ENCODE measurements at places on chromosomes 1 and 21.

DNA sequence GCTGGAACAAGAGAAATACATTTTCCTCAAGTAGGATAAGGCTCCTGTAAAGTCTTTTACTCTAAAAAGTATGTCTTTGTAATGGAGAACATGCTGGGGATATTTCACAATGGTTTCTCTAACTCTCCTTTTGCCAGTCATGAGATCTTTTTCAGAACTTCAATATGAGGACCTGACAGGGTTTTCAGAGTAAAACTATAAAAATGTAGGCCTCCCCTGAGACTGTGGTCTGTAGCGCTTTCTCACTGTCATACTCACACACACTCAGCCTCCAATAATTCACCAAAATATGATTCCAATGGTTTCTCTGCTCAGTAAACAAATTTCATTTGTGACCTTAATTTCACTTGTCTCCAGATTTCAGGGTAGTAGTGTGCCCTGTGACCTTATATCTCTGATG is 440.1 kb upstream of the PTBP2 start:
- DNase-seq, result no peak

DNA sequence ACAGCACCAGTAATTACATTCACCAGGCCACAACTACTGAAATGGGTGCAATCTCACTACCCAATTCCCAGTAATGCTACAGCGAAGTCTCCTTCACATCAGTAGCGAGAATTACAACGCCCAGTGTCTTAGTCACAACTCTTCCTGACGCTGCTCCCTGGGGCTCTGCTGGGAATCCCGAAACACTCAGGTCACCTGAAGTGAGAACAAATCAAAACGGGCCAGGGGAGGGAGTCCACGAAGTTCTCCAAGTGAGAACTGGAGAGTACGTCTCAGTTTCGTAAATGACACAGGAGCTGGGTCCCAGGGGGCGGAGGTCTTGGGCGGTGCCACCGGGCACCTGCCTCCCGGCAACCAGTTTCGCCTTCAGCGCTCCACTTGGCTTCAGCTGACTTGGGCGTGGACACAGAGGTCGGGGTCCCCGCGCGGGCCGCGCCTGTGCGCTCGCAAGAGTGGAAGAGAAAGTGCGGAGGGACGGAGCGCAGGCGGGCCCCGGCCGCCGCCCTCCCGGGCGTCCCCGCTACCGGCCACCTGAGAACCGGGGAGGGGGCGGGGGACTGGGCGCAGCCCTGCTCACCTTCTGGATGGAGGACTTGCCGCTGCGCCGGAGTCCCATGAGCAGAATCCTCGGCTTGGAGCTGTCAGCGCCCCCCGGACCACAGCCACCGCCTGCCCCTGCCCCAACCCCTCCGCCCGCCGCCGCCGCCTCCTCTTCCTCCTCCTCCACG is 575 bp downstream of the RRAGC start:
- DNase-seq, result no peak

GRCh38 chr1:227731241-227731677 is 3.8 kb downstream of the JMJD4 start:
- DNase-seq, result no peak

- DNase-seq, result no peak
These were observed at the start of gene IFNLR1 for GRCh38 chr1:24186993-24187790. IFNLR1 (minus strand) TSS chr1:24187289; CDS start chr1:24187248, 41 bp downstream.

GRCh38 chr1:111475701-111476100 is 1.9 kb downstream of the C1orf162 start:
- no peak for DNase-seq

DNA sequence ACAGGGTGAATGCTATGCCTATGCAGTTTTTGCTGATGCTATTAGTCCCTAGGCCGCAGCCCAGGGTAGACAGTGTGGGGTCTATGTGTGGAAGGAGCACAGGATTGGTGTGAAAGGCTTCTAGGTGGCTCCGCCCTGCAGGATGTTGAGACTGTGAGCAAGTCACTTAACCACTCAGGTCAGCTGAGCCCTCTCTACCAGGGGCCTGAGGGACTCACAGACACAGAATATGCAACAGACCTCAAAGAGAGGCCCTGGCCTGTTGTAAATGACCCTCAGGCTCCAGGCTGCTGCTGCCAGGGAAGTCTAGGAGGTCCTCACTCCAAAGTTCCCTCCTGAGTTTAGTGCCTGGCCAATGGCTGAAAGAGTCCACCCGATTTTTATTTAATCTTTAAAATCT is 11.0 kb downstream of the NHLH2 start:
- no peak for DNase-seq

- DNase-seq, result no peak
These were observed 84.7 kb downstream of the LRRC8D start for GRCh38 chr1:89905395-89906058.

- no peak for DNase-seq
These were observed 56.4 kb downstream of the DIP2A start for GRCh38 chr21:46515109-46515508.

DNA sequence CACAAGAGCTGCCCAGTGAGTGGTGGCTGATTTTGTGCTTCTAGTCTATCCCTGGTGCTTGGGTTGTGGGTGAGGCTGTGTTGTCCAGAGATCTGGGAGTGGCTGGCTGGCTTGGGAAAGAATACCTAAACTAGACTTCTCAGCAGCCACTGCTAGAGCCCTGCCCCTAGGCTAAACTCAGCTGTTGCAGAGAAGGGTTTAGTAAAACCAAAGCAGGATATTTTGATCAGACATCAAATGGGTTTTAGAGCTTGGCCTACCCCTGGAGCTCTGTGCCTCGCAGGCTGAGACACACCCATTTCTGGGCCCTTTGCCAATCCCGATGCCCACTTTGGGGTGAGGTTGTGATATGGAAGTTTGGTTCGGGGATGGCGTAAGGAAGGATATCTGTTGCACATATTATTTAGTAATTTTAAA is 88.5 kb downstream of the UCK2 start:
- DNase-seq, result no peak

GRCh38 chr21:45985471-45986315 is 4.1 kb downstream of the COL6A1 start:
- DNase-seq, result no peak

GRCh38 chr1:151130987-151131586 is 15.3 kb downstream of the SEMA6C start:
- DNase-seq, result no peak

DNA sequence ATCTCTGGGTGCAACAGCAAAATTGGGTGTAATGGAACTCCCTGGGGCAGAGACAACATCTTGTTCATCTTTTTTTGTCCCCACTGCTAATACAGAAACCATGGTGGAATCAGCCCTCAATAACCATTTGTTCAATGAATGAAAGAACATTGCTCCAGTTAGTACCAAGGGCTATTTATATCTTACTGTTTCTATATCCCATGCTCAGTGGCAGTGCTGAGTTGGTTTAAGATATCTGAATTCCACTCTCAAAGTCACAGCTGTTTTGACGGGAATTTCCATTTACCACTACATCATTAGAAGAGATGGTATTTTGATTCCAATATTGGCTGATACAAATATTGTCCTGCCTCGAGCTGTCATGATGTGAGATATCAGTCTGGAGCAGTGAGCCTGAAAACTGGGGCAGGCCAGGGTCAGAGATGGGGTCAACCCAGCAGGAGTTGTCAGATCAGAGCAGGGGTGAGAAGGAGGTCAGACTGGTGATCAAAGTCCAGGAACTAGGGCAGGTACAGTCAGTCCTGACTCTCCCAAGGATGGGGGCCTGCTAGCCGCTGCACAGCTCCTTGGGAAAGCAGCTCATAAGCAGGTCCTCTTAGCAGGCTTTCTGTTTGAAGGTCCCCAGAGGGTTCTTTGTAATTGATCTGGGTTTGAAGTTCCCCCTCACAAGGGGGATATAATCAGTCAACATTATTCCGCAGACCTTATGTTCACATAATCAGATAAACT is 5.8 kb upstream of the PHC2 start:
- peak; percentile 85 for DNase-seq

GRCh38 chr1:163054181-163054591 is 15.0 kb upstream of the RGS4 start:
- DNase-seq, result no peak

DNA sequence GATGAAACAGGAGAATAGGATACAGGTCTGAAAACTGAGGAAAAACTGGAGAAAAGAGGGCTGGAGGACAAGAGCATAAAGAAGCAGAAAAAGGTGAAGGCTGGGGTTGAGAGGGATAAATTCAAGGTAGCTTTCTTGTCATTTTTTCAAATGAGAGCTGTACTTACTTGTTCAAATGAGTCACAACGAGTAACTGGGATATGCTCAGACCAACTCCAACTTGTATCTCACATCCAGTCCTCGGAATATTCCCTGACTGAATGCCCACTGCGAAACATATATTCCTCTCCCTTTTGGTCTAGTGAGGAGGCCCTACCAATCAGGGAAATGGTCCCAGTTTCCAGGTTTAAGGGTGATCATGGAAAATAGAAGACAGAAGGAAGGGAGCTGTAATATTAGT is 343.4 kb downstream of the HHIPL2 start:
- no peak for DNase-seq

DNA sequence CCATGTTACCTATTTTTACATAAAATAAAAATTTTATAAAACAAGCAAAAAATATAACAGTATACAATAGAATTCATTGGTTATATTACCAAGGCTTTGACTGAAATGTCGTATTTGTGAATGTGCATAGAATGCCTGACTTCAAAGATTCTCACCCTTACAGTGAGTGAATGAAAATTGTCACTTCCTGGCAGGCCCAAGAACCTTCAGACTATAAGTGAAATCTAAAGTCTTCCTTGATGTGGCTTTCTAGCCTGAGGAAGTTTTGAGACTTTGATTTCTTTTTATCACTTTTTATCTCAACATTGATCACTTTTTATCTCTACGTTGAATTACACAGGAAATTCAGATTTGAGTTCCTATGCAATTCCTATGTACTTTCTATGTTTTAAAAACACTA is 104.7 kb upstream of the KIAA0040 start:
- no peak for DNase-seq

DNA sequence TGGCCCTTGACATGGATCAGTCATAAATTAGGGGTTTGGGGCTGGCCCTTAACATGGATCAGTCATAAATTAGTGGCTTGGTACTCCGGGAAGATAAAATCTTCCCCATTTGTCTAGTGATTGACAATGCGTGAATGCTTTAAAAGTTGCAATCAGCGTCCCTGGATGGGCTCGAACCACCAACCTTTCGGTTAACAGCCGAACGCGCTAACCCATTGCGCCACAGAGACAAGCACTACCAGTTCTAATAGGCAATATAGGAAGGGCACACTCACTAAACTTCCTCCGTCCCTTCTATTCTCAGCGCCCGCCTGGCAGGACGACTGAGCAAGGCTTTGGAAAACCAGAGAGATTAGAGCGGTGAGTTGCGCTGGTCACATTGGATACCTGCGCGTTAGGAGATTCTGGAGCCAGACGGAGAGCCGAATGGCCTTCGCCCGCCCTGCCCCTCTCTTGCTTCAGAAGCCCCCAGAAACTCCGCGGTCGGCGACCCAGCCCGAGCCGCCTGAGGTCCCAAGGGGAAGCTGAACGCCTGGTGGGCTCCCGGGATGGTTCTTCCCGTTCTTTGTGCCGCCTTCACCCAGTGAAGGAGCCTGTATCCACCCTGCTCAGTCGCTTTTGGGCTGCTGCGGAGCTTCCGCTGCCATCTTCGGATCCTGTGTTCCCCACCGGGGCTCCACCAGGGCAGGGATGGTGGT is 235.9 kb downstream of the FAM72C start:
- no peak for DNase-seq

DNA sequence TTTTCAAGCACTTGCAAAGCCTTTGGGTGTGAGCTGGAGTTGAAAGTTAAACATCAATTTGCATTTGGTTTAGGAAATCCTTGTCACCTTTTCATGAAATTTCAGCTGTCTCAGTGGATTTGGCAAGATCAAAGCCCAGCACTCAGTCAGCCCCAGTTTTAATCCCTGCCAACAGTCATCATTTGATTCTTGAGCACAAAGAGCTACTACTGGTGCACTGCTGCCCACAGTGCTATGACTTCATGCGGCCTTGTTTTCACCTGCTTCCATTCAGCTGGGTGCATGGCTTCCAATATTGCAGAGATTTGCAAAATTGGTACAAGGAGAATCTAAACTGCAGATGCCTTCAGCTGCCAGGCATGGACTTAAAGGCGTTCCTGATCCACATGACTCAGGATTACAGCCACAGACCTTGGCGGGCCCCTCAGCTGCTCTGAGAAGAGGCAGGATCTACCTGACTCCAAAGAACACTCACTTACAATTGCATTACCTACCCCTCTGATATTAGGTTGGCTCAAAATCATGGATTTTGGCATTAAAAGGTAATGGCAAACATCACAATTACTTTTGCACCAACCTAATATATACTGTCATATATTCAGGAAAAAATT is 259.1 kb downstream of the DSCAM start:
- DNase-seq, result no peak

- no peak for DNase-seq
These were observed 104.9 kb upstream of the SLC2A1 start for GRCh38 chr1:43063394-43064219.

- DNase-seq, result no peak
These were observed 14.3 kb downstream of the MOV10 start for GRCh38 chr1:112688781-112689193.

DNA sequence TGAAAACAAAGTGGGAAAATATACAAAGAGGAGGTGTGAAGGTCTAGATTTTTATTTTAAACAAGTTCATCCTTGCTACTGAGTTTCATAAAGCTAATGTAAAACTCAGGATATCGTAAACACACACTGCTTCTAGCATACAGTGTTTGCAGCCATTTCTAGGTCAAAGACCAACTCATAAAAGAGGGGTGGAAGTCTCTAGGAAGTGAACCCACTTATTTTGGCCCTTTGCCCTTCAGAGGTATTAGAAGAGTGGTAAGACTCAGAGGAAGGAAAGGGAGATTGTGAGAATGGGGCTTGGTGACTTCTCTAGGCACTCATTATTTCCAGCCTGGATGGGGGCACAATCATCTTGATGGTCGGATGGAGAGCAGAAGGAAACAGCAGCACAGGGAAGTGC is 91.2 kb downstream of the TNFSF18 start:
- DNase-seq, result no peak

DNA sequence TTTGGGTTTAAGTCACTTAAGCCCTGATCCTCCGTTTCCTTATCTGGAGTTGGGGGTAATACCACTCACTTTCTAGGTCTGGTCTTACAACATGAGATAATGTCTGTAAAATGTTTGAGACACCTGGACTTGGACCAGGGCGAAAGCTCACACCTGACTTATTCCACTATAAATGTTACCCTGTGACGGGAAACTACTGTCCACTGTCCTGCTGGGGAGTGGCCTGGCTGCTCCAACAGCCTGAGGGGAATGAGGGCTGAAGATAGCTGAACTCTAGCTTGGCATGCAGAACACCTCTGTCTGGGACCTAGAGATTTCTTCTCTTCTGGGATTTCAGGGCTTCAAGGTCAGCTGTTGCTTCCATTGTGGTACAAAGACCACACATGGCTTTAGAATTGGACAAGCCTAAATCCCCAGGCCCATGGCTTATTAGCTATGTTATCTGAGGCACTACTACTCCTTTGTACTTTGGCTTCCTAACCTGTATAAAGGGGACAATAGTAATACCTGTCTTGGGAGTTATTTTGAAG is 9.5 kb upstream of the A3GALT2 start:
- no peak for DNase-seq

GRCh38 chr1:53669621-53670191 is 69.3 kb downstream of the GLIS1 start:
- no peak for DNase-seq

DNA sequence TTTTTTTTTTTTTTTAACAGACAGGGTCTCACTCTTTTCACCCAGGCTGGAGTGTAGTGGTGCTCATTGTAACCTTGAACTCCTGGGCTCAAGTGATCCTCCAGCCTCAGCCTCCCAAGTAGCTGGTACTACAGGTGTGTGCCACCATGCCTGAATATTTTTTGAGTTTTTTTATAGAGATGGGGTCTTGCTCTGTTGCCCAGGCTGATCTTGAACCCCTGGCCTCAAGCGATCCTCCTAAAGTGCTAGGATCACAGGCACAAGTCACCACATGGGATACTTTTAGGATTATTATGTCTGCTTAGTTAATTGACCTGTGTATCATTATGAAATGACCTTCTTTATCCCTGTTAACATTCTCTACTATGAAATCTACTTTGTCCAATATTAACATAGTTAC is 38.0 kb downstream of the RASSF5 start:
- DNase-seq, result no peak

Measured in NCI-H524 treated with DMSO at 0.1 percent for 48 hours (cell line).